Endothelial cell (in vitro differentiated cells): ENCODE measurements at places on chromosomes 12 and 14. TPM values are rescaled to one million over a fixed set of nuclear protein-coding genes. Genes with fewer than 3 reads are reported as not detected.

DNA sequence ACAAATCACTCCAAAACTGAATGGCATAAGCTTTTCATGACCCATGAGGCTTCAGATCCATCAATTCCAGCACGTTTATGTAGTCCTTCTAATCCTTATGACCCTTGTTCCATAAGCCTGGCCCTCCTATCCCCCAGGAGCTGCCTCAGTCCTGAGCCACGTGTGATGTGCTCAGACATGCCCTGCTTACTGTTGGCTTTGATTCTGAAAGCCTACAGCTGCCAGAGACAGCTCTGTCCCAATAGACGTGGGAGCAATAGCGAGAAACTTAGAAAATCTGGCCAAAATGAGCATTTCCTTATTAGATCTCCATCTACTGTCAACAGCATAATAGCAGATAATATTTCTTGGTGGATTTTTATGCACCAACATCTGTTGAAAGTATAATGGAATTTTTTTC is 33.2 kb downstream of the DUSP6 start:
- H3K4me3 ChIP-seq = no peak overlapping the region
- H3K27ac ChIP-seq = no peak overlapping the region
- DNase-seq = no peak
- H3K27me3 ChIP-seq = no peaks in the 10 kb centered on the region
- H3K36me3 ChIP-seq = no peaks in the 10 kb centered on the region
- H3K4me1 ChIP-seq = peaks cover 27% of the 10 kb centered on the region

The AQP2 gene
- 0.05 TPM for total RNA-seq

- no peak overlapping the region for H3K4me3 ChIP-seq
- H3K4me1 ChIP-seq = no peaks in the 10 kb centered on the region
- DNase-seq = no peak
- H3K36me3 ChIP-seq = no peaks in the 10 kb centered on the region
- H3K27me3 ChIP-seq = peaks cover 2% of the 10 kb centered on the region
Measured at GRCh38 chr12:104247698-104248097, 32.1 kb downstream of the TXNRD1 start.

GRCh38 chr14:71698673-71699072 is 233.6 kb upstream of the RGS6 start:
- no peak overlapping the region for H3K27ac ChIP-seq
- DNase-seq = no peak
- H3K4me1 ChIP-seq = peaks cover 5% of the 10 kb centered on the region
- H3K4me3 ChIP-seq = no peak overlapping the region

DNA sequence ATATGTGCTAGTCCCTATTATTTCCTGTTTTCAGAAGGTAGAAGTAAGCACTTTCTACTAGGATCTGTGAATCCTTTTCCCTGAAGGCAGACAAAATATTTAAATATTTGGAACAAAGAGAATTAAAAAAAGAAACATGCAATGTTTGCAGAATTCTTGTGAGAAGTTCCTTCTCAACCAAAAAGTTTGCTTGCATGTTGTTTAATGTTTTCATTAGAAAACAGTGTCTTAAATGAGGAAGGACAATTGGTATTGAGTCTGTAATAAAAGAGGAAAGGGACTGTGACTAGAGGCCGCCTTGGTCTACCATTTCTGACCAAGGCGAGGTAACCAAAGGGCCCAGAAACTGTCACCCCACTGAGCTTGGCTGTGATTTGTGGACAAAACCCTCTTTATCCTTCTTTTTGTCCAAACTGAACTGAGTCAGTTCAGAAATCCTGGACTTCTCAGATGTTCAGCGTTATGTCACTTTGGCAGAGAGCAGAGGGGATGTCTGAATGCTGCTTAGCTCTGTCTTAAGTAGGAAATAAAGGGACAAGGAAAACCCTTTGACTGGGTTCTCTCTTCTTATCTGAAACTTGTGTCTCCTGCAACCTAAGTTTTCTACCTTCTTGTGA is 129.8 kb upstream of the CPM start:
- no peaks in the 10 kb centered on the region for H3K36me3 ChIP-seq
- no peak overlapping the region for H3K4me3 ChIP-seq
- peaks cover 6% of the 10 kb centered on the region for H3K4me1 ChIP-seq
- H3K27ac ChIP-seq = no peak overlapping the region
- DNase-seq = no peak

GRCh38 chr12:68067762-68068376 is 78.6 kb downstream of the IFNG-AS1 start:
- H3K4me1 ChIP-seq = no peaks in the 10 kb centered on the region
- peaks cover 7% of the 10 kb centered on the region for H3K36me3 ChIP-seq
- H3K27me3 ChIP-seq = no peaks in the 10 kb centered on the region
- H3K27ac ChIP-seq = no peak overlapping the region
- no peak for DNase-seq

GRCh38 chr14:31949709-31950108 is 127.4 kb upstream of the ARHGAP5 start:
- no peaks in the 10 kb centered on the region for H3K36me3 ChIP-seq
- no peak overlapping the region for H3K4me3 ChIP-seq
- H3K27me3 ChIP-seq = peaks cover 3% of the 10 kb centered on the region
- no peak overlapping the region for H3K27ac ChIP-seq
